Stimulated activated CD8-positive, alpha-beta memory T cell treated with anti-CD3 and anti-CD28 coated beads, Interleukin-4, amount 100 ng/mL, for 48 hours (primary cell): ENCODE measurements at places on chromosomes 11 and 22.

DNA sequence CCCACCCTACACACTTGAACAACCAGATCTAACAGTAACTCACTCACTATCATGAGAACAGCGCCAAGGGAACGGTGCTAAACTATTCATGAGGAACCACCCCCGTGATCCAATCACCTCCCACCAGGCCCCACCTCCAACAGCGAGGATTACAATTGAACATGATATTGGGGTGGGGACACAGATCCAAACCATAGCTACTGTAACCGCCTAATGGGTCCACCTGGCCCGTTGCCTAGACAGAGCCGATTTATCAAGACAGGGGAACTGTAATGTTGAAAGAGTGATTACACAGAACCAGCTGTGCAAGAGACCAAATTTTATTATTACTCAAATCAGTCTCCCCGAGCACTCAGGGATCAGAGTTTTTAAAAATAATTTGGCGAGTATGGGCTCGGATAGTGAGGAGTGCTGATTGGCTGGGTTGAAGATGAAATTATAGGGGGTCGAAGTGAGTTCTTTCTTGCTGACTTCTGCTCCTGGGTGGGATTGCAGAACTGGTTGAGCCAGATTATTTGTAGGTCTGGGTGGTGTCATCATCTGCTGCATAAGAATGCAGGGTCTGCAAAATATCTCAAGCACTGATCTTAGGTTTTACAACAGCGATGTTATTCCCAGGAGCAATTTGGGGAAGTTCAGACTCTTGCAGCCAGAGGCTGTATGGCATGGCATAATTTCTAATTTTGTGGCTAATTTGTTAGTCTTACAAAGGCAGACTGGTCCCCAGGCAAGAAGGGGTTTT is 17.9 kb upstream of the ZC3H12C start:
- no peak for DNase-seq

DNA sequence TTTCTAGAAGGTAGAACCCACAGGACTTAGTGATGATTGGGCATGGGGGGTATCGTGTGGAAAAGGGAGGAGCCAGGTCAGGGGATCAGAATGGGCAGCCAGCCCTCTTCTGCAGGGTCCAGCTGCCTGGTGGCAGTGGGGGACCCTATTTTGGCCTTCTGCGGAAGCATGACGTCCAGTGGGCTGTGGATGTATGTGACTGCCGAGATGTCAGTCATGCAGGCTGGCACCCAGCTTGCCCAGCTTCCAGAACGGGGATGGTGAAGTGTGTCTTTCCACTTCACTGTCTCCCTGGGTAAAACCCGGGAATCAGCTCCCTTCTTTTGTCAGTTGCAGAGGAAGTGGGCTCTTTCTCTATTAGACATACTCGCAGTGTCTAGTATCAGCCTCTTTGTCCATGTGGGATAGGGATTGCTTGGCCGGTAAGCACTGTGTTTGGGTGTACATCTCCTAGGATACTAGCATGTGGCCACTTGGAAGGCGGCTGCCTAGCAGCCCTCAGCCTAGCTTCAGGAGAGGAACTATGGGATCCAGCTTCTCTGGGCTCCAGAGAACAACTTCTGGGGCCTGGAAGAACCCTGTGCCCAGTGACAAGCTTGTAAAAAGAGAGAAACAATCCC is 51.4 kb downstream of the GRIK4 start:
- no peak for DNase-seq

GRCh38 chr22:19081351-19081750 is 40.9 kb downstream of the DGCR2 start:
- DNase-seq: no peak

- DNase-seq: no peak
Measured at GRCh38 chr22:49017482-49018329, 810.0 kb downstream of the BRD1 start.

DNA sequence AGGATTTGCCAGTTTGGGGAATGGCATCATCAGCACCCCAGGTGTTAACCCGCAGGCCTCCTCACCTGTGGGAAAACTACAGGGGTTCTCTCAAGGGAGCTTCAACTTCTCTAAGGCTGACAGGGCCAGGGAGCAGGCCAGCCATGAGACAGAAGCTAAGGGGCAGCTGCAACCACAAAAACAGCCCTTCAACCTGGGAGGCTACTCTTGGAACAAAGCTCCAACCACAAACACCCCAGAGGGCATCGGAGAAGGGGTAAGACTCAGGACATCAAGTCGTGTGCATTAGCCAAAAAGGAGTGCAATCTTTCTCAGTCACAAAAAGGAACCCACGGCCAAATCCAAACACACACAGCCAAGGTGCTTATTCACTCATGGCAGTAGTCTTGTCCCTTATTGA is 103.0 kb downstream of the PLEKHA7 start:
- no peak for DNase-seq

GRCh38 chr11:66317322-66317722 is 478 bp upstream of the CD248 start:
- DNase-seq: peak; percentile 69

GRCh38 chr11:130449310-130449990 is 1.0 kb downstream of the ADAMTS15 start:
- DNase-seq: no peak

- DNase-seq: no peak
Measured at GRCh38 chr22:43066844-43067385, 22.3 kb downstream of the TTLL1 start.

DNA sequence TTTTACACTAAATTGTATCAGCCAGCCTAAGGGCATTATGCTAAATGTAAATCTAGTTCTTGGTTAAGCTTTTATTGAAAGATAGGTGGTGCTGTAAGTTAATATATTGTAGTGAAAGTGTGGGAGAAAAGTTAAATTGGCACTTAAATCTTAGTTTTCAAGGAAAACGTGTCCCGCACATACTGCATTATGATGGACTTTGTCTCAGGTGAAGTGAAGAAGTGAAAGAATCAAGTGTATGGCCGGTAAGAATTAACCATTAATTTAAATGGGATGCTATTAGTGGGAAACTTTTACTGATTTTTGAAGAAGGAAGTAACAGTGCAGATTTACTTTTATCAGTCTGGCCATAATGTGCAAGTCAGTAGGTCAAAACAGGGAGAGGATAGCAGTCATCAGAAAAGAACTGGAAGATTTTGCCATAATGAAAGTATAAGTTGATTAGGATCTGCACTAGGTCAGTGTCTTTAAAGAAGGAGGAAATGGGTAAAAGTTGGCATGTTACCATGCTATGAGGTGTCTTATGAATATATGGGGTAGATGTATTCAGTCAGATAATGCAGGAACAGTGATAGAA is 81.6 kb downstream of the PDHX start:
- DNase-seq: no peak

DNA sequence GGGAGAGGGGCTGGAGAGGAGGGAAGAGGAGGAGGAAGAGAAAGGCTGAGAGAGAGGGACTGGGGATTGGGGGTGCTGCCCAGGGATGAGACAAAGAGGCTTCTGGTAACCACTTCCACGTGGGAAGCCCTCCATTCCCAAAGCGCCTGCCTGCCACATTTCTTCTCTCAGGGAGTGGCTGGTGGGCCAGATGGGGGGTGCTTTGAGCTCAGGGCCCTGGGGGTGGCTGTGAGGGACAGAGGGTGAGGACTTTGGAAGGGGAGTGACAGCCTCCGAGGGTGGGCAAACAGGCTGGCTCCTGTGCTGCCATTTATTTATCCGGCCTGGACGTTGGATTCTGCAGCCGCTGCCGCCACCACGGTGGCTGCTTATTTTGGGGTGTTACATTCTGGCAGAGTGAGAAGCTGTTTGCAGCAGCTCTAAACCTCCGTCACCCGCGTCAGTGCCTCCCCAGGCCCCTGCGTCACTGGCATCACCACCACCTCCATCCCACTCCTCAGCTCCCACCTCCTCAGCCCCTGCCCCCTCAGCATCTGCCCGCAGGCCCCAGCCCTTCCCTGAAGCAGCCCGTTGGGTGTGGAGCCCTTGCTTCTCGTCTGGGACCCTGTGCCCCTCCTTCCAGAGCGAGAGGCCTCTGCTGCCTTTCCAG is 1.6 kb downstream of the RTN4RL2 start:
- DNase-seq: no peak

- DNase-seq: no peak
Measured at GRCh38 chr22:50720301-50721256, 17.4 kb upstream of the ACR start.

DNA sequence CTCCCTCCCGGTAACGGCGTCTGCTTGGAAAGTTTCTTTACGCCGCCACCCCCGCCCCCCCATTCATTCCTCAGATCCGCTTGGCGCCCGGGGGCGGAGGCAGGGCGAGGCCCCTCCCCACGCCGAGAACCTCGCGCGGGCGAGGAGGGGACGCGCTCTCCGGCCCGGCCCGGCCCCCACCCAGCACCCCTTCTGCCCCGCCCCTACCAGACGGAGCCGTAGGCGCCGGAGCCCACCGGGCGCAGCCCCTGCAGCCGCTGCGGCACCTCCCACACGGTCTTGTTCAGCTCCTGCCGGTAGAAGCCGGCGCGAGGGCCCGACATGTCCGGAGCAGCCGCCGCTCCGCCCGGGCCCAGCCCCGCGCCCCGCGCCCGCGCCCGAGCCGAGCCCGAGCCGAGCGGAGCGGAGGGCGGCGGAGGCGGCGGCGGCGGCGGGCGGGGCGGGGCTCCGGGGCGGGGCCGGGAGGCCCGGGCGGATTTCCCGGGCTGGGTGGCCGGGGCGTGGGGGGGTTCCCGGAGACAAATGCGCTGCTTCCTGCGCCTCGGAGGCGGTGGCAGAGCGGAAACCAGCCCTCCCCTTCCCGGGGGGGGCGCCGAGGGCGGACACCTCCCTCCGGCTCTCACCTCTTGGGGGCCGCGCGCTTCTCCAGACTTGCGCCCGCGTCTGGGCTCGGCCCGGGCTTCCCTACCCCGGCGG is at the start of gene MAPK11:
Gene MAPK11 (minus strand): TSS at position 411 of the 696 bp plus-strand sequence. CDS start 88 bp downstream, at position 323.
- peak; percentile 76 for DNase-seq

DNA sequence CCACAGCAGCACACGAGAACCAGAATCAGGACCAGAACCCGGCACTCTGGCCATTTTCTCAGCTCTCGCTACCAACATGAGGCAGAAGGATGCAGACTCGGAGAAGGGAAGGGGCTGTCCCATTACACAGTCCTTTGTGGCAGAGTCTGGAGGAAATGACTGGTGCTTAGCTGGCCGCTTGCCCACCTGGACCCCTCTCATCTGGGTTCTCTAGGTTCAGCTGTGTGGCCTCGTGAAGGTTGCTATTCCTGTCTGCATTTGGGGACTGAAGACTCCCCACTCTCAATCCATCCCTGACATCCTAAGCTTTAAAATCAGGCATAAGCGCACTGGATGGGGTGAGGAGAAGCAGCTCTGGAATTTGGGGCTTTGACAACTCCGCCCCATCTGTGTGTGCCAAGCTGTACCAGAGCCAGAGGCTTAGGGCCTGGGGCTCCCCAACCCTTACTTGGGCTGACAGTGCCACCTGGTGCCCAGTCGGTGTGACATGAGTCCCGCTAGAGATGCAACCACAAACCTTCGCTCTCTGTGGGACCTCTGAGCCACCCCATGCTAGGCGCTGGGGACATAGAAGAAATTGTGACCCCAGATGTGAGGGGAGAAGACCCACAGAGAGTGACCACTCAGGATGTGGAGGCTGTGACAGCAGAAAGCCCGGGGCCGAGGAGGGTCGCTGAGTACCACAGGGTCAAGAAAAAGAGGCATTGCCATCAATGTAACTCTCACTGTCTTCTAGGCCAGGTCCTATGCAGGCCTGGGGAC is 35.8 kb upstream of the FCHSD2 start:
- DNase-seq: peak; percentile 82

DNA sequence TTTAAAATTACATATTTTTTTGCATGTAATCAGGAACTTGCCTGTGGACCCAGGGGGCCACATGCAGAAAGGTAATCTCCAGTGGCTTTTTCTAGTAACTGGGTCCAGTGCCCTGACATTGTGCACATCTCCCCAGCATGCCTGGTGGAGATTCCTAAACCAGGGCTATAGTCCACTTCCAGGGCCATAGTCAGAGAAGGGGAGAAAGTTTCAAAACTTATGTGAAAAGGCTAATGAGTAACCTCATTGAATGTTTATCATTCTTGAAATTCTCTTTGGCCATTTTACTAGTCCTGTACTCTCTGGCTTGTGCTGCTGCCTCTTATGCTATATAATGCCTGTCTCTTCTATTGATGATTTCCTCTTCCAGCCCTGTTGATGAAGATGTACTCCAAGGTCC is 47.8 kb downstream of the BARX2 start:
- DNase-seq: no peak

- DNase-seq: no peak
Measured at GRCh38 chr11:70713988-70714665, 315.8 kb downstream of the CTTN start.

DNA sequence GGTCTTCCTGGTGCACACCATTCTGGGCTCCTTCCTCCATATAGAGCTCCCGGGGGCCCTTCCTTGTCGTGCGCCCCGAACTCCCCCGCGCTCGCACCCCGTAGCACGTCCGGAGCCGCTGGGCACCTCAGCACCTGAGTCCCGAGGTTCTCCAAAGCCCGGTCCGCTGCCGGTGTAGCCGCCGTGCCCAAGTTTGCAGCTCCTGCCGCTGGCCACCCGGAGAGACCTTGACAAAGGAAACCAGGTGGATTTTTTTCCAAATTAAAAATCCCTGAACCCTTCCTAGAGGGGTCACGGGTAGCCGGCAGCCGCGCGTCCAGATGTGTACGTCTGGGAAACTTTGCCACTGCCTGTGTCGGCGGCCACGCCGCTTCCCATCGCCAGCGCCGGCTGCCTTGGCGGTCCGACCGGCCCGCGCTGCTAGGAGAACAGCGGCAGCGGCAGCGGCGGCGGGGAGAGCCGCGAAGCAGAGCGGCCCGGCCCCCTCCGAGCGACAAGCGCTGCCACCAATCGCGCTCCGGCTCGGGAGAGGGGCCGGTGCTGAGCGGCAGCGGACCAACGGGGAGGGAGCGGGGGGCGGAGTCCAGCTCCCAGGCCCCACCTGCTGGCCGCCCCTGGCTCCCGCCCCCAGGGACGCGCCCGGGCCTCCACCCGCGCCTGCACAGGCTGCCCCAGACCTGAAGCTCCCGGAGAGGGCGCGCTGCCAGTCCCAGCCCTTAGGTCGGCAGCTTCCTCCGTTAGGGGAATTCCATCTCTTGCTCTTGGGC is at the start of gene GALNT18:
Gene GALNT18 (minus strand): TSS at position 433 of the 767 bp plus-strand sequence.
- peak; percentile 85 for DNase-seq

GRCh38 chr22:44848791-44849420 is 96.5 kb downstream of the ARHGAP8 start:
- no peak for DNase-seq

DNA sequence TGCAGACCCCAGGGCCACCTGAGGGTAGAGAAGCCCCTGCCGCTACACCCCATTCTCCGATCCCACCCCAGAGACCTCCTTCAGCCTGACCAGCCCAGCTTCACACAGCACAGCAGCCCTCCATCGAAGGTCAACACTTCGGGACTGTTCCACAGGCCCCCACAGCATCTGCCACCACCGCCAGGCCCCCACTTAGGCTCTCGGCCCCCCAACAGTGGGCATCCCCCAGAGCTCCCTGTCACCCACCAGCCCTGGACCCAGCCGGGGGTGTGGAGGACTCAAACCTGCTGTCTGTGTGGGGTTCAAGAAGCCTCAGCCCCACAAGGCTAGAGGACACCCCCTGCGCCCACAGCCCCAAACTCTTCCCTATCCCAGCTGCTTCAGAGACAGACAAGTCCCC is 6.2 kb downstream of the SBF1 start:
- DNase-seq: no peak

DNA sequence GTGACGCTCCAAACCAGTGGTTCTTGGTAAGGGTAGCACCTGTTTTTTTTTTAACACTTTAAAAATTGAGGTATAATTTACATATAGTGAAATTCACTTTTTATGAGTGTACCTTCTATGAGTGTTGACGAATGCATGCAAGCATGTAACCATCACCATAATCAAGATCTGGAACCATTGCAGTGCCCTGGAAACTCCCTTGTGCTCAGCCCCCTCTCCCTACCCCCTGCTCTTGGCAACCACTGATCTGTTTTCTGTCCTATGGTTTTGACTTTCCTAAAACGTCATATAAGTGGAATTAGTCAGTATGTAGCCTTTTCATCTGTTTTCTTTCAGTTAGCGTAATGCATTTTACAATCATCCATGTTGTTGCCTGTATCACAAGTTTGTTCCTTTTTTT is 212.2 kb downstream of the GRIK4 start:
- no peak for DNase-seq
